ENCODE measurements at places on chromosomes 16 and 17.
A peak's percentile ranks its signal among the peaks of the same experiment; 100 is the strongest.

DNA sequence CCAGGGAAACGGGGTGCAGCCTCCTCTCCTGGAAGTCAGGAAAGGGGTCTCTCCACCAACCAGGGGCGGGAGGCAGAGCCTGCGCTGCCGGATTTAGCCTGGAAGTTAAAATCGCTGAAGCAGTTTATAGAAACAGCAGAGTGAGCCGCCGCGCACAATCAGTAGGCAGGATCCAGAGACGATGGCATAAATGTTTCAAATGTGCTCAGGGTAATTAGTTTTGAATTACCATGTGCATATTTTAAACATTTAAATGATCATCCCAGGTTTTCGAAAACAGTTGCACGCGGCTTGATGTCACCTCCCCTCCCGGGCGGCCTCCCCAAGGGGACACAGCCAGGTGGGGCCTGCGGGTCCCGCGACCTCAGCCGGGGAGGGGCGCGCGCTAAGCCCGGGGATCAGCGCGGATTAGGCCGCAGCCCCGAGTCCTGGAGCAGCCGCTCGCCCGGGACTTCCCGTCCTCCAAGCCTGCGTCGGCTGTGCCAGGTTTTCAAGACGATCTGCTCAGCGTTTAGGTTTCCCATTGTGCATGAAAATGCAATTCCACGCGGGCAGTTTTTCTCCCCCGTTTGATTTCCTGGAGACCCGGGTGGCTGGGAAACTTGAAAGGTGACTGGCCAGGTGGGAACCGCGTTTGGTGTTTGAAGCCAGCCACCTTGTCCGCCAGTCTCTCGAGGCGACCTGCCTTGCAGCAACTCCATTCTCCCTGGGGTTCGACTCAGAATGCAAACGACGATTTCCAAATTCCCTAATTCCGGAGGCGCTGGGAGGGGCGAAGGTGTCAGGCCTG, 78.3 kb downstream of the RPA1 start:
- no peak for DNase-seq

- DNase-seq: no peak
These were observed 83.9 kb downstream of the SPECC1 start for GRCh38 chr17:20092973-20093626.

GRCh38 chr17:40561871-40562611, 3.2 kb downstream of the CCR7 start:
- DNase-seq: no peak

- no peak for DNase-seq
These were observed 25.3 kb downstream of the CACNG3 start for GRCh38 chr16:24281466-24281865.

DNA sequence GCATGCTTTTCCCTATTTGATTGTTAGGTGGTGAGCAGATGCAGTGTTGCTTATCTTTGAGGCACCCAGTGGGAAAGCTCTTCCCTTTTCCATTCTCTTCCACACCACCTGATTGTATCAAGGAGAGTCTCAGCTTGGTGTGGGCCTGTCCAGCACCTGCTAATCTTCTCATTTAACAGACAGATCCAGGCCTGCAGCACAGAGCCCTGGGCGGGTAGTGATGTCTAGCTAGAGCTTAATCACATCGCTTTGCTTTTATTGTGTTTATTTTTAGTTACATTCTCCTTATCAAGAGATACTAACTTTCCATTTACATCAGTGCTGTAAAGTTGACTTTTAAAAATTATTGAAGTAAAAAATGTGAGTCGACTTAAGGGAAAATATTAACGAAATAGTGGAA, 24.2 kb downstream of the FOXL1 start:
- no peak for DNase-seq

DNA sequence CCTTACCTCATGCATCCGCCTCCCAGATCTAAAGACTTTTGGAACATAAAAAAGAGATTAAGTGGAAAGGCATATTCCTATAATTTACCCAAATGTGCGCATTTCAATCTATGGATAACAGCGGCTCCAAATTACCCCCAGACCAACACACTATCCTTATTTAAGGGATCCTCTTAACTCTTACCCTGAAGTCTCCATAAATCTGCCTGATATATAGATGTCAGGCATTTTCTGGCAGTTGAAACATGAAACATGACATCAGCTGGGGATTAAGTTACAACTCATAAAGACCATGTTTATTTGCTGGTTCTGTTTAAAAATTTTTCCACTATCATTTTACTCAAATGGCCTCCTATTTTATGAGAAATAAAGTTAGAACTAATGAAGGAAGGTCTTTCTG, 478.5 kb upstream of the SALL1 start:
- no peak for DNase-seq

DNA sequence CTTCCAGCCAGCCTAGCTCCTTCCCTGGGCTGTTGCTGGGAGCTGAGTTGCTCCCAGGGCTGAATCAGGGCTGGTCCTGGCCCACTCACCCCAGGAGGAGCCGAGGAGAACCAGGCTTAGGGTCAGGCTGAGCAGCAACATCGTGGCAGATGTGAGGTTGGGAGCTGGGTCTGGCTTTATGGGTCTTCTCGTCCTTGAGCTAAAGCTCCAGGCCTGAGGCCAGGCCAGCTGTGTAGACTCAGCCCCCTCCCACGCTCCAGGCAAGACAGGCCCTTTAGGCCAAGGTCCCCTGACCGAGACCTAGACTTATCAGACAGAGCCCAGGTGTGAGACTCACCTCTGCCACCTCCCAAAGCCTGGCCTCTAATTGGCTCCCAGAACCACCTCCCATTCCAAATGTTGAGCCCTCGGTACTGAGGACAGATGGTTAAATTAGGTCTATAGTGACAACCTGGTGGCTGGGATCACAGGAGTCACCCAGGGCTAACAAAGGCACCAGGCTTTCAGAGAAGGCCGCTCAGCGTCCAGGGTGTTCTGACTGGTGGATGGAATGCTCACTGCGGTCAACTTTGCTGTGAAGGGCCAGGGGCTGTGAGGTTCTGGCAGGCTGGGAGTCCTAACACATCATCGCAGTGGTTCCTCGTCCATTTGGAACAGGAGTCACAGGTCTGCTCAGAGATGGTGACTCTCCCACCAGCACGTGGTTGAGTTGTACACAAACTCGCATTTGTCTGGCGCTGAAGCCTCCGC, at the start of gene CTRL:
CTRL (minus strand) TSS at position 151 of the 750 bp plus-strand sequence; CDS start at position 141, 10 bp downstream.
- DNase-seq: no peak

DNA sequence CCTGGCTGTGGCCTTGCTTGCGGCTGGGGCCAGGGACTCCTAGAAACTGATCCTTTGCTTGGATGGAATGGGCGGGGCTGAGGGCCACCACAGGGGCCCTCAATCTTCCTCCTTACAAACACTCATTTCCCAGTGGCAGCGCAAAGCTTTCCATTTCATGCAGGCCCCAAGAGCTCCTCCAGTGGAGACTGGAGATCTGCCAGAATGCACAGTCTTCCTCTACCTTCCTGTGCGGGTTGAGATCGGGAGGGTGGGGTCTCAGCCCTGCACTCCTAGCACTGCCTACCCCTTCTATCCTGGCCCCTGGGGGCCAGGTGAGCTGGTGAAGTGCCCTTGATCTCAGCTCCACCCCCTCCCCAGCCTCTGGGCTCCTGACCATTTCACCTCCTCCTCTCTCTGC, 1.7 kb downstream of the NRN1L start:
- no peak for DNase-seq

- no peak for DNase-seq
These were observed 2.3 kb upstream of the ARMC5 start for GRCh38 chr16:31456988-31457360.

GRCh38 chr16:71258372-71258771, 27.9 kb upstream of the HYDIN start:
- DNase-seq: no peak

DNA sequence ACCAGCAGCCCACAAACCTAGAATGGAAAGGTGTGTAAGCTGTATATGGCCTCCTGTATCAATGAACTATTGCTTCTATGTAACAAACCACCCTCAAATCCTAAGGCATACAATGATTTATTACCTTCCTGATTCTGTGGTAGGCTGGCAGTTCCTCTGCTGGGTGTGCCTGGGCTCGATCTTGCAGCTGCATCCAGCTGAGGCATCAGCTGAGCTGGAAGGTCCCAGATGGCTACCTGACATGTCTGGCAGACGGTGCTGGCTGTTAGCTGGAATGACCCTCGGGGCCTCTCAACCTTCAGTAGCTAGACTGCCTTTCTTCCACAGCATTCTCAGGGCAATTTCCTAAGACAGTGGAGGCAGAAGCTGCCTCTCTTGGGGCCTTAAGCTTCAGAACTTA, 152.7 kb downstream of the RAB11FIP4 start:
- DNase-seq: no peak

DNA sequence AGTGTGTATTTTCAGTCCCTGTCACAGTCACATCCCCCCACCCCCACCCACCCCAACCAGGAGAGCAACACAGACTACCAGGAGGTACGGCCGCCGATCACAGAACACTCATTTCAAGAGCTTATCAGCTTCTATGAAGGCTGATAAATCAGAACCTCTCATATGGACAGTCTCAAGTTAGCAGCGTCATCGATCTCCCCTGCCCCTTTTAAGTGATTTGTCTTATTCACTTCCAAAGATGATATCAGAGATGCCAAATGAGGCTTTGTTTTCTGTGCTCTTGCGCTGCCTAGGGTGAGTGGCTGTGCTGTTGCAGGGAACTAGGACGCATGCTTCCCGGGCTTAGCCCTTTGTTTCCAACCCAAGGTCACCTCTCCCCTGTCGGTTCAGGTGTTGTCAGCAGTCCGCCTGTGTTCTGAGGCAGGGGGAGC, 26.8 kb upstream of the PMFBP1 start:
- DNase-seq: no peak

DNA sequence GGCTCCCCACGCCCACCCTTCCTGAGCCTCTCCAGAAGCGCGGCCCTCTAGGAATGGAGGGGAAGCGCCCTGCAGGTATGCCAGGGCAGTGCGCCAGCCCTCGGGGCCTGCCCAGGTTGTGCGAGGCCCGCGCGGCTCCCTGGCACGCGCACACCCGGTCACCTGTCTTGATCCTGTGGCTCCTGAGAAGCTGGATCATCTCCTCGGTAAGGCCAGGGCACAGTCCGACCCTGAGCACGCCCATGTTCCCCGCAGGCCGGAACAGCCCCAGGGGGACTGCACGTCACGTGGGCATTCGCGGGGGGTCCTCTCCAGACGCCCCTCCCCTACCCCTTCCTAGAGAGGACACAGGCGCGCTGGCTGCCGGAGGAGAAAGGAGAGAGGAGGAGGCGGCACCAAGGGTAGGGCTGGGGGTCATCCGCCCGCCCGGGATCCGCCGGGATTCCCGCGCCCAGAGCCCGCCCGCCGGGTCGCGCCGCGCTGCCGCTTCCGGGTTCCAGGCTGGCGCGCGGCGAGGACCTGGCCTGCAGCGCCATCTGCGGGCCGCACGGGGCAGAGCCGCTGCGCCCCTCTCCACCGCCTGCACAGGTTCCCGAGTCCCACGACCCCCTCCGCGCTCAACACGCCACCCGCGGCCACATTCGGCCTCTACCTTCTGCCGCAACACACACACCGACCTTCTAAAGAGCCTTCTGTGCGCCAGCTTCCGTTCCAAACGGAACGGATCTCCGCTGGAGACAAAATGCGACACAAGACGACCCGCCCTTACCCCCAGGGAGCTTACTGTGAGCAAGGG, at the start of gene RAD51D:
RAD51D (minus strand) TSS at position 491 of the 796 bp plus-strand sequence; CDS start at position 244, 247 bp downstream.
- peak; percentile 82 for DNase-seq

GRCh38 chr17:76272541-76273444, 7.6 kb downstream of the UBALD2 start:
- DNase-seq: no peak

DNA sequence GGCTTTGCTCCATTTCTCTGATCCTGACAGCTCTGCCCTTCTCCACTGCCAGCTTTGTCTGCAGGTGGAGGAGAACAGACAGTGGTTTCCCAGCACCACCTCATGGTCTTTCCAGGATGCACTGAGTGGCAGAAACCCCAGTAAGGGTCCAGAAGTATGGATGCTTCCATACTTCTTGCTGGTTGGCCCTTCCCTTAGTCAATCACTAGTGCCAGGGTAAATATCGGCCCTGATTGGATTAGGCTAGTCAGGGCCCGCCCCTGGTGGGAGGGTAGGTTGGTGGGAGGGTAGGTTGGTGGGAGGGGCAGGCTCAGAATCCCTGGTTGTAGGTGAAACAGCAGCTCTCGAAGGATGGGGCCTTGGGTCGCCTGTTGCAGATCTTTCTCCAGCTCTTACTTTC, 10.2 kb downstream of the RNF213 start:
- no peak for DNase-seq

- no peak for DNase-seq
These were observed 130.9 kb upstream of the FOXF1 start for GRCh38 chr16:86379505-86379846.

GRCh38 chr16:31242206-31242605, 17.6 kb upstream of the ITGAM start:
- no peak for DNase-seq

- DNase-seq: no peak
These were observed 735 bp downstream of the LSM12 start for GRCh38 chr17:44065668-44066203.

DNA sequence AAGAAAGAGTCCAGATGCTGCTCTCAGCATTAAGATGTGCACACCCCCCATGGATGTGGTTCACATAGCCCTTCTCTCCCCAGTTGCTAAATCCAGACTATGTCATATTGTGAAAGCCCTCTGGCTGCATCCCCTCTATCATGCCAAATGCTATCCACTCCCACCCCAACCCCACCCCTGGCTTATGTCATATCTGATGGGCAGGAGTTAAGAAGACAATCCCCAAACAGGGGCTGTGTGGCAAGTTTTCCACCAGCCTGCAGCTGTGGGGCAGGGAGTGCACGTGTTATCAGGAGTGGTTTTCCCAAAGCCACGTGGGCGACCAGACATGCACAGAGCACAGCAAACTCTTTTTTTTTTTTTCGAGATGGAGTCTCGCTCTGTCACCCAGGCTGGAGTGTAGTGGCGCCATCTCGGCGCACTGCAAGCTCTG, 10.0 kb downstream of the FAM117A start:
- no peak for DNase-seq

- no peak for DNase-seq
These were observed 205.1 kb upstream of the MAF start for GRCh38 chr16:79805621-79806020.

GRCh38 chr17:13027246-13027645, 9.4 kb upstream of the ELAC2 start:
- DNase-seq: no peak

DNA sequence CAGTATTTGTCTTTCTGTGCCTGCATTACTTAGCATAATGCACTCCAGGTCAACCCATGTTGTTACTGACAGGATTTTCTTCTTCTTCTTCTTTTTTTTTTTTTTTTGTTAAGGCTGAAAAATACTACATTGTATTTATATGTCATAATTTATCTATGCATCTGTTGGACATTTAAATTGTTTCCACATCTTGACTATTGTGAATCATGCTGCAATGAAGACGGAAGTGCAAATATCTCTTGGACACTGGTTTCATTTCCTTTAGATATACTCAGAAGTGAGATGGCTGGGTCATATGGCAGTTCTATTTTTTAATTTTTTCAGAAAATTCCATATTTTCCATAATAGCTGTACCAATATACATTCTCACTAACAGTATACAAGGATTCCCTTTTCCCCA, 272.7 kb upstream of the PMFBP1 start:
- DNase-seq: no peak

Data from NCI-H1694 (cell line).